ENCODE measurements at places on chromosomes 3 and 15.

GRCh38 chr3:152299249-152299976 is 30.7 kb downstream of the MBNL1 start:
- no peak for DNase-seq

DNA sequence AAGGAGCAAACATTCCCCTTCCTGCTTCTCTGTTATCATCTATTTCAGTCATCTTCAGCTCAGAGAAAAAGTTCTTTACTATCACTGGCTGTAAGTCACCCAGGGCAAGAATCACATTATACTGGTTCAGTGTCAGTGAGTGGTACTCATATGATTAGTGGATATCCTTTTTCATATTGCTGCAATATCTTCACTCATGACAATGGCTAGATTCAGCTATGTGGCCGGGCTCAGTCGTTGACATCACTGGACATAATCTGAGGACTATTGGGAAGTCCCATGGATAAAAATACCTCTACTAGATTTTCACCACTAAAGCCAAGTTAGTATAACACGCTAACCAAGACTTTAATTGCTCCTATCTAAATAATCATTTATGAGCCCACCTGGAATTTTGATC is 91.3 kb upstream of the UBE2E2 start:
- DNase-seq = no peak

DNA sequence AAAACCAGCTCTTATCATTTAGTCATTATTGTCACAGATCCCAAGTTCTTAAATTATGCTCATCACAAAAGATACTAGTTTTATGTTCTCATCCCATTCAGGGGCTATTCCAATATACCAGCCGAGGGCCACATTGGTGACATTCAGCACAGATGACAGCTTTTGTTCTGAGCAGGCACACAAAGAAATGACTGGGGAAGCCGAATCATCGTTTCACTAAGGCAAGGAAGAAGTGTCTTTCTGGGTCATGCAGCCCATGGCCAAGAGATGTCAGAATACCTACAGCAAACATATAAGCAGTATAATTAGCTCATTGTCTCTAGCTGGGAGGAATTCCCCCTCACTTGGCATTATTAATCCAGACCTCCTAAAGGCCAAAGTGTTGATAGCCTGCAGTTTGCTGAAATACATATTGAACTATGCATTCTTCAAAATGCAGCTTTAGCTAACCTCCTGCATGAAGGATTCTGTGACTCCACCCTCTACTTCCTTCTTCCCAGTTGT is 100.2 kb downstream of the CNTN4 start:
- no peak for DNase-seq

GRCh38 chr3:24401811-24402185 is 92.9 kb downstream of the THRB start:
- no peak for DNase-seq

GRCh38 chr3:32334675-32335074 is 57.0 kb upstream of the CMTM7 start:
- DNase-seq = no peak

GRCh38 chr3:190436331-190436730 is 13.4 kb downstream of the TMEM207 start:
- DNase-seq = no peak
